Activated gamma-delta T cell (primary cell): ENCODE measurements at places on chromosomes 1 and 21.
A peak's percentile ranks its signal among the peaks of the same experiment; 100 is the strongest.

DNA sequence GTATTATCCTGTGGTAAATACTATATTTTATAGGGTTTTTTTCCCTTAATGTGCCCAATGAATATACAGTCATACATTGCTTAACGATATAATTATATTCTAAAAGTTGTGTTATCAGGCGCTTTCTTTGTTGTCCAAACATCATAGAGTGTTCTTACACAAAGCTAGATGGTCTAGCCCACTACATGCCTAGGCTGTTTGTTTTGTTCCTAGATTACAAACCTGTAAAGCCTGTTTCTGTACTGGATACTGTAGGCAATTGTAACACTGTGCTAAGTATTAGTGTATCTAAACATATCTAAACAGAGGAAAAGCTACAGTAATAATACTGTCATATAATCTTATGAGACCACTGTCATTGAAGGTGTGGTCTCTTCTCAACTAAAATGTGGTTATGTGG, 242.6 kb upstream of the C1orf105 start:
- no peak for DNase-seq

- no peak for DNase-seq
These were observed 538.4 kb downstream of the PTPRC start for GRCh38 chr1:199177241-199177640.

GRCh38 chr1:37149296-37149695, 115.0 kb upstream of the GRIK3 start:
- DNase-seq: no peak

DNA sequence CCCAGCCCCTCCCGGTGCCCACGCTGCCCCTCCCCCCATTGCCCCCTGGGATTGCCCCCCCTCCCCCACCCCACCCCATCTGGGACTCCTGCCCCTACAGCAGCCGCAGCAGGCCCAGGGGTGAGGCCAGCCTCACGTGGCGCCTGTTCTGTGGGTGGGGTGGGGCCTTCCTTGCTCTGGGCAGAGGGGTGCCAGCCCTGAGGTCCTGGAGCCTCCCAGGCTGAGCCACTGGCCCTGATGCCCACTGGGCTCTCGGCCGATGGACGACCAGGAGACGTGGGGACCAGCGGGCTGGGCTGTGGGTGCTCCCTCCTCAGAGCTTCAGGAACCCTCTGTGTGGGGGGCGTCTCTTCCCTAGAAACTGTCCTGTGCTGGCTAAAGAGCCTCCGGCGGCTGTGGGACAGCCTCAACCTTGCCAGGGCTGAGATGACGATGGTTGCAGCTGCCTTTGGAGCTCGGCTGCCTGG, 5.8 kb upstream of the C1orf159 start:
- no peak for DNase-seq

GRCh38 chr1:23854568-23854967, 13.5 kb downstream of the FUCA1 start:
- DNase-seq: no peak

DNA sequence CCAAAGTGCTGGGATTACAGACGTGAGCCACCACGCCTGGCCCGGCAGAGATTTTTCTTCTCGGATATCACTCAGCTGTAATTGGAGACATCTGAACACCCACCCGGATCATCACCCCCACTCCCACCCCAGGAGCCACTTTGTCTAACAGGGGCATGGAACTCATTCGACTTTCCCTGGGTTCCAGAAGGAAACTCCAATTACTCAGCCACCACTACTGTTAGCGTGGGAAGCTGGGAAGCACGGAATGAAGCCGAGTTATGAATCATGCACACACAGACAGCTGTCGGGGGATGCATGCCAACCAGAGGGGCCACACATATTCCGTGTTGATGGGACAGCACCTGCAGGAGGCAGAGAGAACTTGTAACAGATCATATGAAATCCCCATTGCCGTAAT, 85.2 kb downstream of the HLCS start:
- DNase-seq: no peak

- DNase-seq: no peak
These were observed 48.2 kb downstream of the PRDM15 start for GRCh38 chr21:41830764-41831452.

GRCh38 chr1:36492491-36492890, 9.8 kb upstream of the CSF3R start:
- DNase-seq: no peak

- no peak for DNase-seq
These were observed 95.1 kb upstream of the SLC45A1 start for GRCh38 chr1:8222789-8223188.

- DNase-seq: no peak
These were observed 419.9 kb downstream of the ZP4 start for GRCh38 chr1:237470712-237471338.

- DNase-seq: no peak
These were observed 202.0 kb downstream of the MATN1 start for GRCh38 chr1:30521261-30521865.

GRCh38 chr1:86596224-86596623, 49.3 kb downstream of the CLCA4 start:
- no peak for DNase-seq

- DNase-seq: no peak
These were observed 46.5 kb downstream of the SNRPE start for GRCh38 chr1:203907901-203908300.

GRCh38 chr1:50977575-50978143, 7.6 kb downstream of the CDKN2C start:
- DNase-seq: peak; percentile 22

DNA sequence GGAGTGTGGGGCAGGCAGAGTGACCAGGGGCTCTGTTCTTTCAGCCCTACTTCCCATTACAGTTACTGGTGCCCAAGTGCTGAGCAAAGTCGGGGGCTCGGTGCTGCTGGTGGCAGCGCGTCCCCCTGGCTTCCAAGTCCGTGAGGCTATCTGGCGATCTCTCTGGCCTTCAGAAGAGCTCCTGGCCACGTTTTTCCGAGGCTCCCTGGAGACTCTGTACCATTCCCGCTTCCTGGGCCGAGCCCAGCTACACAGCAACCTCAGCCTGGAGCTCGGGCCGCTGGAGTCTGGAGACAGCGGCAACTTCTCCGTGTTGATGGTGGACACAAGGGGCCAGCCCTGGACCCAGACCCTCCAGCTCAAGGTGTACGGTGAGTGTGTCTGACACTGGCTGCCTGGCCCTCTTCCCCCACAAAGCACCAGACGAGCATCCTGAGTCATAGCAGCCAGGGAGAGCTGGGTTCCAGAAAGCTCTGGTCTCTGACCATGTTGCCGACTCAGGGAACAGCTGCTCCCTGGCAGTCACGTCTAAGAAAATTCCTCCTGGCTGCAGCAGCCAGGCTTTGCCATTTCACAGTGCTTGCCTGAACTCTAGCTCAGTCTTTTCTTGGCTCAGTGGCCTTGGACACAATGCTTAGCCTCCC, 3.3 kb downstream of the SLAMF8 start:
- no peak for DNase-seq

GRCh38 chr1:43706598-43707189, 642 bp upstream of the ST3GAL3 start:
- no peak for DNase-seq

DNA sequence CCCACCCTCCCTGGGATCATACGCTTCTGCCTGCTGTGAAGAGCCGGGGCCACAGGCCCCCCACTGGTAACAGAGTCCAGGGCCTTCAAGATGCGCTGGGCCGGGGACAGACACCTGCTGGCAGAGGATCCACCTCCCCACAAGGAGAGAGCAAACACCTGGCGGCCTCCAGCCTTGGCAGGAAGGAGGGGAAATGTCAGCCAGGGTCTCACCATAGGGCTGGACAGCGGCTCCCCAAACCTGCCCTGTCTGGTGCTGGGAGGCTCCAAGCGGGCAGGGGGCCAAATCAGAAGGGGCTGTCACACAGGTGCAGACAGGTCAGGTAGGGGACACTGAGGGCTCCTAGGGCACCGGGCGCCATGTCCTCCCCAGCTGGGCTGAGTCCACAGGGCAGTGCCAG, 58.9 kb downstream of the KCNAB2 start:
- no peak for DNase-seq

DNA sequence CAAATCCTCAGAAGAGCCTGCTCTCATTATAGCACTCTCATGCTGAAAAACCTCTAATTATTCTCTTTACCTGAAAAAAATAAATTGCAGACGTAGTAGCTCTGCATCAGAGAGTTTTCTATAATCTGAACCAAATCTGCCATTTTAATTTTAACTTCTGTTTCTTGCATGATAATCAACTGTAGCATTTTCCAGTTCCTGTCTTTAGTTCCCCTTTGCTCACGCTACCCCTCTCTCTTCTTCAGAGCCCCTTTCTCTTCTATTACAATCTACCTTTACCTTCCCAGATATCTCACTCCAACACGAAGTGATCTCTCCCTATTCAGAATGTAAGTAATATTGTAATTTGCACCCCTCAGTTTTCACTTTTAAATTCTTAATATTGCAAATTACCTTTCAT, 31.4 kb downstream of the FMO1 start:
- no peak for DNase-seq

GRCh38 chr21:43354666-43355065, 72.3 kb downstream of the SIK1 start:
- DNase-seq: no peak

GRCh38 chr21:22585558-22585957, 1587.3 kb downstream of the NCAM2 start:
- DNase-seq: no peak
